Ascending aorta (tissue), 2 donors: ENCODE measurements at places on chromosomes 6 and 20.

GRCh38 chr6:24658573-24659560 lies 7.8 kb downstream of the TDP2 start:
- DNase-seq = no peak

DNA sequence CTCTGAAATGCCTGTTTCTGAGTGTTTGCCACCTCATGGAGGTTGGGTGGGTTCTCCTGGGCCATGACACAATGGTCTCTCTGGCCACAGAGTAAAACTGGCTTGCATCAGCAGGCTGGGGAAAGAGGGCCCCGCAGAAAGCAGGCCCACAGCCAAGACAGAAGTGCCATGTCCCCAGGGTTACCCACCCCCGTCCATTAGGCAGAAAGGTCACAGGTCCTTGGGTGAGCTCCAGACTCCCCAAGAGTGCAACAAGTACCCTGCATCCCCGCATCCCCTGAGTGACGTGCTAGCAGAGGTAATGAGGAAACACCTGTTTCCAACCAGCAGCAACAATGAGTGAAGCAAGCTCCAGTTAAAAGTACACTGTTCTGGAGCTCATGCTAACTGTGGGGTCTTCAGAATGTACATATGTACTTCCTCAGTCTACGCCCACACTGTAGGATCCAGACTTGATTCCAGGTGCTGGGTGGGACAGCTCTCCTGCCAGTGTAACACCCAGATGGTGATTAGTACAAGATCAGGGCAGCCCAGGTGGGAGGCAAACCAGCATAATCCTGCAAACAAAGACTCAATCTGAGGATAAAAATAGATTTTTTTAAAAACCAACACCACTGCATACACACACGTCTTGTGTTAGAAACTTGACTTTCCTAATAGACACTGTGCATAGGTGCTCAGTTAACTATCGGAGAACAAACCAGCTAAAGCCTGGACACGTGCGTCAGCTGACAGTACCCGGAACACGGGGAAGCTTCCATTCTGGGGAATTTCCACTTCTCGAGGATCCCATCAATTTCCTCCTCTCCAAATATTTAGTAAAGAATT lies 31.5 kb downstream of the RRBP1 start:
- no peak for DNase-seq

- no peak for DNase-seq
Observed at GRCh38 chr20:64158346-64159285, 5.6 kb upstream of the MYT1 start.

DNA sequence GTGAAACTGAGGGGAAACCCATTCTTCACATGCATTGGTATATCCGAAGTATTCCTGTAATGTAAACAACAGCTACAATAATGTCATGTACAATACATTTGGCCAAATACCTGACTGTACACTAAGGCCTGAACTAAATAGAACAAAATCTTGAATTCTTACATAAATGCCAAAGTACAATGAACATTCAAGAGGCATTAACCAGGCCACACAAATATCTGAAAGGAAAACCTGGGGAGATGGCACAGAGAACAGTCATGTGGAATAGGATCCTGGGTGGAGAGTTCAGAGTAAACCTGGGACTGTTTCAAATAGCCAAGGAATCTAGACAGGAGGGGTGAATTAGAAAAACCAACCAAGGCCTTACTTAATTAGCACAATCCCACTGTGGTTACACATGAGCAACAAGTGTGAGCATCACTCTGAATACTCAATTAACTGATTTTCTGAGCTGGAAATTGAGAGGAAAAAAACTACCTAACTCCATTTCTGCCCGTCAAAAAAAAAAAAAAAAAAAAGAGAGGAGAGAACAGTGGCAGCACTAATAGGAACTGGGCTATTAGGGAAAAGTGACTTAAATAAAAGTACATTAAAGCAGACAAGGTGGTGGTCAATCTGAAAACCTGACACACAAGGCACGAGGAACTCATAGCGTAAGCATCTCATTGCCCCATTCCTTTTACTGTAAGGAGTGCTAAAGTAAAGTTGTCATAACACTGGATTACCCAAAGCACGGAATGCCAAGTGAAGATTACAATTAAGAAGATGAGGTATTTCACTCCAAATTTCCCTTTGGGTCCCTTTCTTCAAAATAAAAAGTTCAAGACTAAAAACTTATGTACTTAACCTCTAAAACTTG lies 10.9 kb downstream of the SNX5 start:
- DNase-seq = no peak

DNA sequence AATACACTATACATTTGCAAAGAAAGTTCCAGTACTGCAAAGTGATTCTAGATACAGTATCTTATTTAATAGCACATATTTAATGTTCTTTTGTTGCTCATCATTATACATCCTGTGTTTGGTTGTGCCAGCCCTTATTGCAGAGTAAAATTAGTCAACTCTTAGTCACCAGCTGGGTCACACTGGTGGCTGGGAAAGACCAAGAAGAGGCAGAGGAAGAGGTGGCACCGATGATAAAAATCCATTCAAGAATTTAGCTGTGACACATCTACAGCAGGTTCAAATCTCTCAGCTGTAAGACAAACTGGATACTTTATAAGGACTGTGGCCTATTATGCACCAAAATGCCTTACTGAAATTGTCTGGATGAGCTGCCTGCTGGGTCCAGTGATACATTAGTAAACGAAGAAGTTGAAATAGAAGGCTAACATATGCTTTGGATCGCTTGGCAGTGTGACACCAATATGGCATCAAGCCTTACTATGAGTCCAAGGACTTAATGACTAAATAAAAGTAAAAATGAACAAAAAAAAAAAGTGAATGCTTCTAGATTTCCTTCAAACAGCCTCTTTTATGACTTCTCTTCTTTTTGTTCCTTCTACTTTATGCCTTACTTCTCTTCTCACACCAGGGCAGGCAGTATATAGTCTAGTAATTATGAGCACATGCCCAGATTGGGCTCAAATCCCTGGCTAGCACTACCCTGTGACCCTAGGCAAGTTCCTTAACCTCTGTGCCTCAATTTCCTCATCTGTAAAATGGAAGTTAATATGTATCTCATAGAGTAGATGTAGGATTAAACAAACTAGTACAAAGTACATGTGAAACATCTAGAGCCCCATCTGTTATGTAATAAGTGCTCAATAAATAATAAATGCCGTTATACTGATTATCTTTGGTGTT lies 29.4 kb upstream of the RNF8 start:
- no peak for DNase-seq
